ENCODE measurements at places on chromosomes 7 and 10. TPM values are rescaled to one million over a fixed set of nuclear protein-coding genes. Genes with fewer than 3 reads are reported as not detected.

Gene CCDC136
- 15.2 TPM for total RNA-seq

GRCh38 chr10:103666087-103666761 is 172.7 kb downstream of the NEURL1 start:
- no peak for DNase-seq

Gene AGMO
- not detected for total RNA-seq

Gene NAPEPLD
- total RNA-seq, result 5.4 TPM

DNA sequence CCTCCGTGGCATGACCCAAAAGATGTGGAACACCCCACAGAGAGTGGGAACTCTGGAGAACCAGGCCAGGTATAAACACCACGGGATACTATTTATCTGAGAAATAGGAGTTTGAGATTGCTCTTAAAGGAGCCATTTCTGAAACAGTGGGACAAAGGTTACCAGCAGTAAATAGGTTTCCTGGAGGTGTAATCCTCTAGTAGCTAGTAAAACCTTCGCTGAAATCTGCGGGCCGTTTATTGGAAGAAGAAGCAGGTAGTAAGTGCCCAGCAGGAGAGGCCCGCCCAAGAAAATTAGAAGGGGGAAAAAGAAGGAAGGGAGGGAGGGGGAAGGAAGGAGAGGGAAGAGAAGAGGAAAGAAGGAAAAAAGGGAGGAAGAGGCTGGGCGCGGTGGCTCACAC is 51.6 kb downstream of the CHST3 start:
- no peak for DNase-seq

Gene ADAMTS14
- 0.09 TPM for total RNA-seq

DNA sequence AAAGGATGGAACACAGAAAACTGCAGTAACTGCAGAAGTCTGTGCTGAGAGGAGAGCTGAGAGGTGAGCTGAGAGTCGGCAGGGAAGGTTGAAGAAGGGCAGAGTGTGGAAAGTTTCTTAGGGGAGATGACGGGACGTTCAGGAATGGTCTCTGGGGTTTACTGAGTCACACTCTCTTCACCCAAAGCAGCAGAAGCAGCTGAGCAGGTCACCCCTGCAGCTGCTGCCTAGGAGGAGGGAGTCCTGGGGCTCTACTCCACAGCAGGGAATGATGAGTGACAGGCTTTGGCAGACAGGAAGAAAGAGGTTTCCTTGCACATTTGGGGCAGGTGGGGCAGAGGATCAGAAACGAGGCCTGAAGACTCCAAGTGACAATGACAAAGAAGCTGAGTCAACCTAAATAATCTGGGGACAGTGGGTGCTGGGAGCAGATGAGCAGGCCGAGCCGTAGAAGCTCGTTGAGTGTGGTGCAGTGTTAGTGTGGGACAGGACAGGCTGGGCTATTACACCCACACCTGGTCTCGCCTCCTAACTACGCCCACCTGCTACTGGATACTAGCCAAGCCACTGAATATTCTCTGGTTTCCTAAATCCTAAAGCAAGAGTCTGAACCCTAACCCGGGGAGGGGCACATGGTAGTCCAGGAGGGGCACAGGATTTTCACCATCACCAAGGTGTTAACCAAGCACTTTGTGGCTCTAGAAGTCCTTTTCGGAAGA is 24.9 kb downstream of the BEND7 start:
- DNase-seq, result no peak

Gene POLR2J2
- total RNA-seq, result 22.5 TPM

- no peak for DNase-seq
Observed at GRCh38 chr10:33052915-33053810, 95.1 kb upstream of the ITGB1 start.

DNA sequence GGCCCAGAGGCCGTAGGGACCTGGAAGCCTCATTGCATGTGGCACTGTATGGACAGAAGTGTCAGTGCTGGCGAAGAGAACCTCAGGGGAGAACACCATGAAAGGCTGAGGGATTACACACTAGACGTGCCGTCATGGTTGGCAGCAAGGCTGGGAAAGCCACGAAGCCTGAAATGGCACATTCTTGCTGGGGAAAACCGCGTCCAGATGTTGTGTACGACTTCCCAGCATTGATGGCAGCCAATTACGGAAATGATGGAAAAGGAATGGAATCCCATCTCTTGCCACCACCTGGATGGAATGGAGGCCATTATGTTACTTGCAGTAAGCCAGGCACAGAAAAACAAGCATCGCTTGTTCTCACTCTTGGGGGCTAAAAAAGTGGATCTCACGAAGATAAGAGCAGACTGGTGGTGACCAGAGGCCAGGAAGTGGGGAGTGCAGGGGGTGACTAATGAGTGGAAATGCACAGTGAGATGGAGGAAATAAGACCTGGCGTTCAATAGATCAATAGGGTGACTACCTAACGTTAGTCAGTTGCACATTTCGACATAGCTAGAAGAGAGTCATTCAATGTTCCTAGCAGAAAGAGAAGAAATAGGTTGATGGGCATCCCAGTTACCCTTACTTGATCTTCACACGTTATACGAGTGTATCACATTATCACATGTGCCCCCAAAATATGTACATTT is 14.6 kb upstream of the PWWP2B start:
- DNase-seq, result no peak

DNA sequence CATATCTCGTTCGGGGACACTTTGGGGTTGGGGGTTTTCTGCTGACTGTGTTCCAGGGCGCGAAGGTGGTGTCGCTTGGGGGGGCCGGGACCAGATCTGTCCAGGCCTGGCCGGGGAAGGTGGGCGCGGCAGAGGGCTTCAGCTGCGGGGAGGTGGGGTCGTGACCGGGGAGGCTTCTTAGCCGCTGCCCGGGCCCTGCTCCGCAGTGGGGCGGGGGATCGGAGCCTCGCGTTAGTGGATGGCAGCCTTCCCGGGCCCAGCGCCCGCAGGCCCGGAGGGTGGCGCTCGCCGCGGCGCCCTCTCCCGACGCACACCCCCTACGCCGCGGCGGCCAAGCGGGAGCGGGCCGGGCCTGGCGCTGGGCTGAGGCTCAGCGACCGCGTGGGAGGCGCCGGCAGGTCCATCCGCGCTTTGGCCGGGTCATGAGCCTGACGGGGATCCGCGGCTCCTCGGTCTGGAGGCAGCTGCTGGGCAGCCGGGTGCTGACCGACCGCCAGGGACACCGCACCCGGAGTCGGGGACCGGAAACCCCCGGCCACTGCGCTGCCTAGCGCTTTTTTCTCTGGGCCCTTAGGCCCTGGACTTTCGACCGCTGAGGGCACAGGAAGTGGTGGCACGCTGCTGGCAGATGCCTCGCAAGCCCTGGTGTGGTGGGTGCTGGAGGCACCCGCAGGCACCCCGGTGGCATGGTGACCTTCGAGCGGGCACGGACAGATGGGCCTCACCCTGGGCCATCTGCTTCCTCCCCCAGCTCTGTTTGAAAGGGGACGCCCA is 1.2 kb downstream of the AGAP3 start:
- DNase-seq, result no peak

- no peak for DNase-seq
Observed at GRCh38 chr10:93591065-93591808, 9.8 kb downstream of the RBP4 start.

DNA sequence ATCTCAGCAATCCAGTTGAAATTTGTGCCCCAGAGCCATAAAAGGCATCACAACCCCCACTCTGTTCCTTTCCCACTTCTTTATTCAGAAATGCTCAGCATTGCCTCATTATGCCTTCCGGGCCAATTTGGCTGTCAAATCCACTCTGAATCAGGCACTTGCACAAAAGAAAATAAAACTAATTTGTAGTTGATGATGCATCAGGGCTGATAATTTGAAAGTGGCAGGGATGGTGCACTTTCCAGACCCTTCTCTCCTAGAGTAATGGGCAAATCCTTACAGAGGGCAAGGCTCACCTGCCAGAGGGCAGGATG is 147.9 kb upstream of the PDE1C start:
- DNase-seq, result no peak

GRCh38 chr7:124089621-124090020 is 56.8 kb upstream of the TMEM229A start:
- no peak for DNase-seq

- no peak for DNase-seq
Observed at GRCh38 chr7:79778786-79779770, 325.6 kb upstream of the MAGI2 start.

GRCh38 chr7:50287129-50287528 is 17.4 kb upstream of the IKZF1 start:
- DNase-seq, result no peak

- DNase-seq, result no peak
Observed at GRCh38 chr7:5589819-5590595, 166.4 kb upstream of the TNRC18 start.

DNA sequence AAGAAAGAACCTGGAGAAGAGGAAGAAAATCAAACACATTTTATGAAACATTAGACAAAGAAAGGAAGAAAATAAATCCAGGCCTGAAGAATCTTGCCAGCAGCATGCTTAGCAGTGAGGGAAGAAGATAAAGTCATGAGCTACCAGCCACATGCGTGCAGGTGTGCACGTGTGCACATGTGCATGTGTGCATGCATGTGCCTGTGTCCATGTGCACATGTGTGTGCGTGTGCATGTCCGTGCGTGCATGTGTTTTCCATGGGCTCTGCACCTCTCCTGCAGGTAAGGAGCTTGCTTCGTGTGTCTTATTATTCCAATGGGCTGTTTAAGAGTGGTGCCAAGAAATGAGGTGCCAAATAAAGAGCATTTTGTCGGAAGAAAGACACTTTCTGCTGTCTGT is 322.2 kb downstream of the FGFR2 start:
- DNase-seq, result no peak

- DNase-seq, result no peak
Observed at GRCh38 chr7:113015034-113015645, 71.5 kb downstream of the GPR85 start.

Gene KCNIP2
- 2.3 TPM for total RNA-seq

DNA sequence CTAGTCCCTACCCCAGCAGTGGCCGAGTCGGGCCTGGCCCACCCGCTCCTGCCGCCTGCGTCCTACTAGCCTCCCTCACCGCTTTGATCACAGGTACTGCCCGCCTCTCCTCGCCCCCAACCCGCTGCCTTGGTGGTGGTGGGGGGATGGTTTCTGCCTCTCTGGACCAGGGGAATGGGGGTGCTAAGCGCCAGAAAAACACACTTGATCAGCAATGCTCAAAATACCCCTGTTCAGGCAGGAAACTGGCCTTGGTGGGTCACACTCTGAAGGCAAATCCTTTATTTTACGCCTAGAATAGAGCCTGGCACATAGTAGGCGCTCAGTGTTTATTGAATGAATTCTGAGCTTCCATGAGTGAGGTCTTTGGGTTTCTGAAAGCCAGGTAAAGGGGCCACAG is 1.0 kb upstream of the CRTAC1 start:
- no peak for DNase-seq

Gene GDF2
- total RNA-seq, result not detected

Gene KCNMA1
- total RNA-seq, result 1.6 TPM

DNA sequence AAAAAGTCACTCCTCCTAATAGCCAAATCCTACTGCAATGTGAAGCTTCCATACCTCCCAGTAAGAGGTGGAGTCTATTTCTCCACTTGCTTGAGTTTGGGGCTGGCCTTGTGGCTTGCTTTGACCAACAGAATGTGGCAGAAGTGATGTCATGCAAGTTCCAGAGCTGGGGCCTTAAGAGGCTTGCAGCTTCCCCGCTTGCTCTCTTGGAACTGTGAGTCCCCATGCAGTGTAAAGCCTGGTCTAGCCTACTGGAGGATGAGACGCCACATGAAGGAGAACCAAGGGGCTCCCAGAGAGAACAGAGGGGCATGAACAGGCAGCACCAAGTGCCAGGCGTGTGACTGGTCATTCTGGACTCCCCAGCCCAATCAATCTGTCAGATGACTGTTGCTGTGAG is 58.6 kb upstream of the OPALIN start:
- no peak for DNase-seq

DNA sequence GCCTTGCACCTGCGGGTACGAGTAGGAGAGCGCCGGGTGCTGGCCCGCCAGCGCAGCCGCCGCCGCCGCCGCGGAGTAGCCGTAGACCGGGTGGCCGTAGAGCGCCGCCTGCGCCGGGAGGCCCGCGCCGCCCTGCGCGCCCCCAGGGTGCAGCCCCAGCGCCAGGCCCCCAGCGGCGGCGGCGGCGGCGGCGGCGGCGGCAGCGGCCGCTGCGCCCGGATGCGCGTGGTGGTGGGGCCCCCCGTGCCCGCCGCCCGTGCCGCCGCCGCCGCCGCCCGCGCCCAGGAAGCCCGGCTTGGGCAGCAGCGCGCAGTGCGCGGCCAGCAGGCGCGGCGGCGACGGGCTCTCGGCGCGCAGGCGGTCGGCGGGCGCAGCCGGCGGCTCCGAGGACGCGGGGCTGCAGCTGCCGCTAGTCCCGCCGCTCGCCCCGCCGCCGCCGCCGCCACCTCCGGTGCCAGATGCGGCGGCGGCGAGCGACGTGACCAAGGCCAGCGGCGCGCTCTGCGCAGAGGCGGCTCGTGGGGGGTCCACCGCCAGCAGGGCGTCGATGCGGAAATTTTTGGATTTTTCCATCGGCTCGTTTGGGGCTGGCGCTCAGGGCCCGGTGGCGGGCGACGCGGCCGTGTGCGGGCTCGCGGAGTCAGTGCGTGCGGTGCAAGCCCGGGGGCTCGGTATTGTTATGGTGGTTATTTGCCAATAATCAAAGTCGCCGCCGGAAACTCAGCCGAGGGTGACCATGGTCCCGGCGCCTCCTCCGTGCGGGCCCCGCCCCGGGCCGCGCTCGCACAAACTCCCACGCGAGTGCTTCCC is 480 bp downstream of the MNX1 start:
- no peak for DNase-seq

GRCh38 chr10:47301833-47302232 is 1.8 kb downstream of the GDF10 start:
- no peak for DNase-seq

Gene KLF14
- not detected for total RNA-seq

Gene DYNC1I1
- total RNA-seq, result 0.16 TPM

DNA sequence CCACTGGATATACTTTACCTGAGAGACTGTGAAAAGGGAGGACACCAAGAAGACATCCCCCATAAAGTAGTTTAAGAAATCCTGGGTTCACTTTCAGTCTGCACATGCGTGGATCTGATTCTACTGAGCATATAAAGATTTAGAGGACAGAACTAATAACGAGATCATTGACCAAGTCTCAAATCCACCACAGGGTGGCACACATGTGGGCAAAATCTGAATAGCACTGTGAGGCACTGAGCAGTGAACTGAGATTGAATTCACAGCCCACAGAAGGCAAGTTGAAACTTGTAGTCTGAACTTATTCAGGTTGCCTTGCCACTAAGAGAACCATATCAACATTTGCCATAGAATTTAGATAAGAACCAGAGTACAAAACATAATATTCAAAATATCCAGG is 818.6 kb downstream of the GRID1 start:
- DNase-seq, result no peak

DNA sequence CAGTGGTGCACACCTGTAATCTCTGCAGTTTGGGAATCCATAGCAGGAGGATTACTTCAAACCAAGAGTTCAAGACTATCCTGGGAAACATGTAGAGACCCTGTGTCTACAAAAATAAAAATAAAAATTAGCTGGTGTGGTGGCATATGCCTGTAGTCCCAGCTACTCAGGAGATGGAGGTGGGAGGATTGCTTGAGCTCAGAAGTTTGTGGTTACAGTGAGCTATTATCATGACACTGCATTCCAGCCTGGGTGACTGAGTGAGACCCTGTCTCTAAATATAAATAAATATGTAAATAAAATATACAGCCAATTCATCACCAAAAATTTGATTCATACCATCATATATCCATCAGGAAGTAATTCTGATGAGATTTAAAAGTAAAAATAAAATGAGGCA is 60.9 kb downstream of the ANKRD7 start:
- DNase-seq, result no peak

All from T-cell (primary cell).